Activated CD4-positive, CD25-positive, alpha-beta regulatory T cell treated with anti-CD3 and anti-CD28 coated beads, Interleukin-2, amount 50 U/mL, for 16 hours (primary cell): ENCODE measurements at places on chromosomes 4 and X.

- DNase-seq: no peak
Measured at GRCh38 chr4:123812066-123812390, 415.4 kb downstream of the SPRY1 start.

- no peak for DNase-seq
Measured at GRCh38 chrX:109889289-109890006, 113.5 kb upstream of the TMEM164 start.

GRCh38 chr4:6591313-6591712 is 16.3 kb downstream of the MAN2B2 start:
- DNase-seq: no peak

DNA sequence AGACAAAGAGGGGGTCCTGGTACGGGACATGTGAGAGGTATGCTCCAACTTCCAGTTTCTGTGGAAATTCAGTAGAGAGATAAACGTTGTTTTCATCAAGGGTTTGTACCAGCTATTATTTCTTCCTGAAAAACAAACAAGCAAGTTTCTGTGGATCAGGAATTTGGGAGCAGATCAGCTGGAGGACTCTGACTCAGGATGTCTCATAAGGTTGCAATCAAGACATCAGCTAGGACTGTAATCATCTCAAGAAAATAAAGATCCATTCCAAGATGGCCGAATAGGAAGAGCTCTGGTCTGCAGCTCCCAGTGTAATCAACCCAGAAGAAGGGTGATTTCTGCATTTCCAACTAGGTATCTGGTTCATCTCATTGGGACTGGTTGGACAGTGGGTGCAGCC is 23.5 kb upstream of the NFKB1 start:
- DNase-seq: no peak

DNA sequence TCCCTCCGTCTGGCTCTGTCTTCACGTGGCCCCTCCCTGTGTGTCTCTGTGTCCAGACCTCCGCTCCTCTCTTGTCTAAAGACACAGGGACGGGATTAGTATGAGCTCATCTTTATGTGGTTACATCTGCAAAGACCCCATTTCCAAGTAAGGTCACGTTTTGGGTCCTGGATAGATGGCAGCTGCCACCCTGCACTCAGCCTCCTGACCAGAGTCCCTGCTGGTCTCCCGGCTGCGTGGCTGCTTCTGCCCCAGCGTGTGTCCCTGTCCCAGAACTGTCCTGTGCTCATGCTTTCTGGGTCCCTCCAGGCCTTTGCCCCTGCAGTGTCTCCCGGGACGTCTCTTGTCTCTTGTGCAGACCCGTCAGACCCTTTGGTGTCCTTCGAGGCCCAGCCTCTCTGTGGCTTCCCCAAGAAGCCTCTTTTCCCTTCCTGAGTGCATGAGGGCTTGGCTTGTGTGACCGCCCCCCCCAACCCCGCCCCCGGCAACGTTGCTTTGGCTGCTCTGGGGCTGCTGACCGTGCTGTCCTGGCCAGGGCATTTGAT is 107.3 kb downstream of the PSAPL1 start:
- no peak for DNase-seq

GRCh38 chr4:178665916-178666315 is 1223.7 kb upstream of the AGA start:
- DNase-seq: no peak
